Caki2 (cell line): ENCODE measurements at places on chromosomes 6 and 20. TPM values are rescaled to one million over a fixed set of nuclear protein-coding genes. Genes with fewer than 3 reads are reported as not detected.
A peak's percentile ranks its signal among the peaks of the same experiment; 100 is the strongest.

DNA sequence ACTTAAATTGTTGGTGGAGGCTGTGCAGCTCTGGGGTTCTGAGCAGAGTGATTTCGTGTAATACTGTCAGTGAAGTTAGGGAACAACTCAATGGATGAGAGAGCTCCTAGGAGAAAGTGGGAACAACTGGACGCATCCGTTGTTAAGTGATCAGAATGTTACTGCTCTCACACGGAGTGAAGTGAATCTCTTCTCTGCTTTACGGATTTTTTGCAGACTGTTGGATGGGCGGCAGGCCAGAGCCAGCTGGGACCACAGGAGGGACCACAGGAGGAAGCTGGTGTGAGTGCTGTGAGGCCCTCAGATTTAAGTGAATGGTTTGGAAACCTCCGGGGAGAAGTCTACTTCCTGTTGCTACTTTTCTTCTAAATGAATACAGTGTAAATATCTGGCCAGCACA lies 23.7 kb upstream of the PPP1R14C start:
- no peak for DNase-seq

- DNase-seq, result no peak
Measured at GRCh38 chr20:6651561-6651960, 115.9 kb upstream of the BMP2 start.

DNA sequence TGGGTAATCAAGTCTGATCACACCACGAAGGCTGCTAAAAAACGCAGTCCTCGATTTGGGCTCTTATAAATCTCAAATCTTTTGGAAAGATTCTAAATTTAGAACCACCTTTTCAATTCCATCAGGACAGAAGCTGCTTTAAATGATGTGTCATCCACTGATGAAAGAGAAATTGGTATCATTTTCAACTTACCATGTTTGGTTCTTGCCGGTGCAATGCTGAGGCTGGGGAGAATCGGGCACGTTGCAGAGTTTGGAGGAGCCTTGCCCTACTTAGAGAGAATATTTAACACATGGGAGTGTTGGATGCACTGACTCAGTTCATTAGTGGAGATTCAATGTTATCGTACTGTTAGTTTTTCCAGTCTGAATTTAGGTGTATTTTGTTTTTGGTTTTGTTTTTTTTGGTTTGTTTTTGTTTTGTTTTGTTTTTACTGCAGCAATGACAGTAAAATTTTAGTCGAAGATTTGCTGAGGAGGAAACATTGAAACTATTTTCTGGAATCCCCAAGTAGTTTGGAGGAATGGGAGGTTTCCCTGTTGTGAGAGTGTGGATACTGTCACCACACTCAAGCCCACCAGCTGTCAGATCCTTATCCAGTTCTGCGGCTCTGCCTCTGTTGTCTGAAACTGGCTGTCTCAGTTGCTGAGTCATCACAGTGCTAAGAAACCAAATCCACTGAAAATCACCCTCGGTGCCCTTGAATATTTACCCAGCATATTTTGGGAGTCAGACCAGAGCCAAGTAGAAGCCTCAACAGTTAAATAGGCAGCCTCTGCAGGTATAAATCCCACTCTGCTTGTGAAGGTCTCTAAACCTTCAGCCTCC lies 497.0 kb downstream of the BTBD3 start:
- DNase-seq, result no peak

- no peak for DNase-seq
Measured at GRCh38 chr6:73409395-73409794, 14.8 kb downstream of the DDX43 start.

DNA sequence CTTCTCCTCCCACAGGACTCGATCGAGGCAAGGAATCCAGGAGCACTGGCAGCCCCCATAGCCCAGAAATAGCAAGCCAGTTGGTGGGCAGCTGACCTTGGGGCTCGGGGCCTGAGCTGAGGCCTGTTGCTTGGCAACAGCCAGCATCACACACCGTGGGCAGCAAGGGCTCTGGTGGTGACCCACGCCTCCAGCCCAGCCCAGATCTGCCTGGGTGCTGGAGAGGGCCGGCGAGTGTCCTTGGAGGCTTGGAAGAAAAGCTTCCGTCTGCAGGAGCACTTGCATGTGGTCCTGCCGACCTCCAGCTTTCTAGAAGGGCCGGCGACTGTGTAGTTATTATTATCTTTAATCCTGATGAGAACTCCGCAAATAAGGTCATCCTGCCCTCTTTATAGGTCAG lies 67.3 kb downstream of the STK35 start:
- DNase-seq, result no peak

- DNase-seq, result no peak
Measured at GRCh38 chr6:48928937-48929336, 534.1 kb downstream of the MMUT start.

GRCh38 chr20:45782890-45783289 lies 8.8 kb downstream of the WFDC3 start:
- DNase-seq, result peak; percentile 83

GRCh38 chr6:40788661-40789655 lies 201.8 kb upstream of the LRFN2 start:
- DNase-seq, result no peak

- DNase-seq, result no peak
Measured at GRCh38 chr20:63594043-63594561, 20.1 kb upstream of the HELZ2 start.

DNA sequence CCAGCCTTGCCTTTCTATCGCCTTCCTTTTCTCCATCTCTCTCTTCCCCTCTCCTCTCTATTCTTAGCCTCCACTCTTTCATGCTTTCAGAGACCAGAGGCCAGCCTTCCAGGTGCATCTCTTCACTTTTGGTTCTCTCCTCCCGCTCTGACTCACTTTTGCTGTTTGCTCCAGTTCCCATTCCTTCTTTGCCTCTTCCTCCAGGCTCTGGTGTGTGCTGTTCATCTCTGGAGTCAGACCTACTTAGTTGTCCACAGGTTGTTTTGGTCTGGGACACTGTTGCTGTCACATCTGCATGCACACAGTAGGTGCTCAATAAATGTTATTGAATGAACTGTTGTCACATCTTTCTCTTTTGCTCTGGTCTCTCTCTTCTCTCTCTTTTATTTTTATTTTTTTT lies 1.6 kb upstream of the CDH22 start:
- DNase-seq, result no peak

DNA sequence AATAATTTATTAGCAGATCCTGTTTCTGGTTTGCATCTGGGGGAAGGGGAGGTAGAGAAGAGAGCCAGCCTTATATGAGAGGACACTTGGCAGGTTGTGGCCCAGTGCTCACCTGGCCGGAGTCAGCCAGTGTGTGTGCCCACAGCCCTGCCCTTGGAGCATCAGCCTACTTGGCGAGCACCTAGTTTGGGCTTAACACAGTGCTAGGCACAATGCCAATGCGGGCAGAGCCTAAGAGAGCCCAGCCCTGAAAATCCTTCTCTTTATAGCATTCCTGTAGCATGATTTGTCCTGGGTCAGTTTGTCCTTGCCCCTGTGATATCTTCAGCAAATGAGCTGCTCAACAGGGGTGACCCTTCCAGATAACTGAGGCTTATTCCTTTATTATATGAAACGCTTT lies 73.0 kb downstream of the SLX4IP start:
- no peak for DNase-seq

GRCh38 chr6:19167251-19167650 lies 669.9 kb upstream of the ID4 start:
- no peak for DNase-seq

GABRR1 gene
- total RNA-seq, result 0.61 TPM in 1 of 2 replicates, not detected in the other

SLC4A11 gene
- 0.17 and 2.1 TPM in 2 replicates for total RNA-seq

SALL4 gene
- 2.9 TPM in 1 of 2 replicates, not detected in the other for total RNA-seq

ADA gene
- 33.6 and 102 TPM in 2 replicates for total RNA-seq

RAB22A gene
- 9.4 and 11.7 TPM in 2 replicates for total RNA-seq

FAM209B gene
- total RNA-seq, result not detected in 2 replicates

NR2E1 gene
- not detected in 2 replicates for total RNA-seq
